Effector CD8-positive, alpha-beta T cell (primary cell): ENCODE measurements at places on chromosomes 1 and 21.
A peak's percentile ranks its signal among the peaks of the same experiment; 100 is the strongest.

DNA sequence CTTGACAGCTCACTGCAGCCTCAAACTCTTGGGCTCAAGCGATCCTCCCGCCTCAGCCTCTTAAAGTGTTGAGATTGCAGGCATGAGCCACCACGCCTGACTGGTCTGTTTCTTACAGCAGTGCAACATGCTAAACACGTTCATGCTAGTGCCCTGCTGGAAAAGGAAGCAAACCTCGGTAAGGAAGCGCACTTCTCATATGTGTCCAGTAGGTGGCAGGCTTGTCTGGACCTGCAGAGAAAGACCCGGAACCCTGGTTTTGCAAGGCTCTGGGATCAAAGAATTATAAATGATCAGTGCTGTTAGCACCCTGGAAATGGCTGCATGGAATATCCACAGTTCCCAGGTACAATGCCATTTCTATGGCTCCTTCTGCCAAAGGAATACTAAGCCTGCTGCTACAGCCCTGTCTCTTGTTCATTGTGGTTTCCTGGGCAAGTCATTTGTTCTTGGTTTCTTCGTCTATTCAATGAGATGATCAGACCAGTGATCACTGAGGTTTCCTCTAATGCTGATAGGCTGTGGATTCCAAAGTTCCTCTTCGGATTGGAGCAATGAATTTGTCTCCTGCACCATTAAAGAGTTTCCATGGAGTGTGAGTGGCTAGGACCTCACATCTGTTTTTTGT lies 15.9 kb downstream of the RNU5D-1 start:
- DNase-seq = peak; percentile 54

DNA sequence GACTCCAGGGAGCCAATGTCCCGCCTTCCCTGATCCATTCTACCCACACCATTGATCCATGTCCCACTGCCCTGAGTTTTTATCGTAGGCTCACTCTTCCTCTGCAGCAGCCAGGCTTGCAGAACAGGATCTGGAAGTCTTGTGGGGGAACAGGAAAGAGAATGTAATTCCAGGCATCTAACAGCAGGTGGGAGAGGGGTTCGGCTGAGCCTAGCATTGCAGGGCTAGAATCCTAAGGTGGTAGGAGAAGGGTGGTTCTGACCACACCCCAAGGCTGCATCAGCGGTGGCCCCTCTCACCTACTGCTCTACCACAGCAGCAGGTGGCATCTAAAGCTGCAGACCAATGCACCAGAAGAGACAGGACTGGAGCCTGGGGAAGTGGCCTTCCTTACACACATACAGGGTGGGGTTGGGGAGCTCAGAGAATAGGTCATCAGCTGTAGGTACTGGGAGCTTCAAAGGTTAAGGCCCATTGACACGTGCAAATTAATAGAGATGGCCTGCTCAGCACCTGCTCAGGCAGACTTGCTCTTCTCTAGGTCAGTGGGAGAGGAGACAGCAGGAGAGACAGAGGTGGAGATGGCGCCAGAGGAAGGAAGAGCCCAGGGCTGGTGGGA lies 20.5 kb downstream of the KNCN start:
- no peak for DNase-seq

DNA sequence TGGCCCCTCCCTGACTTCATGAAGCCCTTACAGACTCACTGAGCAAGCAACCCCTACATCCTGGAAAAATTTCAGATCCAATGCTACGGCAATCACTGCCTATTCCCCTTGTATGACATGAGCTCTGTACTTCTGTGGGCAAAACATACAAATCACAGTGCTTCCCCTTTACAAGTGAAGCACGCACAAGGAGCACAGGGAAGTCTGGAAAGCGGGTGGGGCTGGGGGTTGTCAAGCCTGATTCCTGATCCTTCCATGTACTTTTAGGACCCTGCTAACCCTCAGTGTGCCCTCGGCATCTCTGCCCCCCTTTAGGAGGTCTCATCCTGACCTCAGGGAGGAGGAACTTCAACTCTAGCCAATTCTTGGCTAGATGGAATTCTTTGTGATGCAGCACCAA lies 405.7 kb upstream of the POU3F1 start:
- DNase-seq = no peak

- no peak for DNase-seq
Measured at GRCh38 chr1:150981177-150981804, 801 bp upstream of the ANXA9 start.

GRCh38 chr1:101483982-101484688 lies 247.3 kb downstream of the S1PR1 start:
- DNase-seq = no peak

DNA sequence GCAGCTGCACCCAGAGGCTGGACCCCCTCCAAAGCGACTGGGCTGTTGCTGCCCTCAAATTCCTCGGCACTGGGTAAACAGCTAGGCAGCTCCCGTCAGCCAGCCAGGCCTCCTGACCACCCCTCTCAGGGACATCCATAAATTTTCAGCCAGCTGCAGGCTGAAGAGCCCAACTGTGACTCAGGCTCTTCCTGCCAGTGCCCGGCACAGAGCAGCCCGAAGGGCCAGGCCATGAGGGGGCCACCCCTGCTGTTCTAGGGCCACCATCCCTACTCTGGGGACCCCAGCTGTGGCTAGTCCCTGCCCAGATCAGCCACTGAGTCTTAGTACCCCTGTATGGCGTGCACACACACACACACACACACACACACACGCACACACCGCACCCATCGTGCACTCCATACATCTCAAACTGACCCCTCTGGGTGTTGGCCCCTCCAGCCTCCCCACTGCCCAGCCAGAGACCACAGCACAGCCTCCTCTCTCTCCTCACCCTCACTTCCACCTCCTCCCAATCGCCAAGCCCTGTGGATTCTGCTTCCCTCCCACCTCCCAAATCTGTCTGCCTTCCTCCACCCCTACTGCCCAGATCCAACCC lies 6.2 kb upstream of the LAPTM5 start:
- DNase-seq = no peak

DNA sequence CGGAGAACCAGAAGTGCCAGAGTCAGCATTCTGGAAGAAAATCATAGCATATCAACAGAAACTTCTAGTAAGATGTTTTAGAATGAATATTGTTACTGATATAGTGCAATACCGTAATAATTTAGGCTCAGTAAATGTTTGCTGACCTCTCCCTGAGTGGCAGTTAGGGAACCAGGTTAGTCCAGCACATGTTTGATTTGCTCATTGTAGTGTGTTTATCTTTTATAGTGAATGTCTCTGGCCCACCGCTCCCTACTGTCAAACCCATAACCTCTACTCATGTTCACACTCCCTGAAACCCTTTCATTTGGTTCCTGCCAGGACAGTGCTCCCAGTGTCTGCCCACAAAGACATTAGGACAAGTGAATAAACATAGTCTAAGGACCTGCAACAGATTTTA lies 102.7 kb downstream of the ZP4 start:
- no peak for DNase-seq

DNA sequence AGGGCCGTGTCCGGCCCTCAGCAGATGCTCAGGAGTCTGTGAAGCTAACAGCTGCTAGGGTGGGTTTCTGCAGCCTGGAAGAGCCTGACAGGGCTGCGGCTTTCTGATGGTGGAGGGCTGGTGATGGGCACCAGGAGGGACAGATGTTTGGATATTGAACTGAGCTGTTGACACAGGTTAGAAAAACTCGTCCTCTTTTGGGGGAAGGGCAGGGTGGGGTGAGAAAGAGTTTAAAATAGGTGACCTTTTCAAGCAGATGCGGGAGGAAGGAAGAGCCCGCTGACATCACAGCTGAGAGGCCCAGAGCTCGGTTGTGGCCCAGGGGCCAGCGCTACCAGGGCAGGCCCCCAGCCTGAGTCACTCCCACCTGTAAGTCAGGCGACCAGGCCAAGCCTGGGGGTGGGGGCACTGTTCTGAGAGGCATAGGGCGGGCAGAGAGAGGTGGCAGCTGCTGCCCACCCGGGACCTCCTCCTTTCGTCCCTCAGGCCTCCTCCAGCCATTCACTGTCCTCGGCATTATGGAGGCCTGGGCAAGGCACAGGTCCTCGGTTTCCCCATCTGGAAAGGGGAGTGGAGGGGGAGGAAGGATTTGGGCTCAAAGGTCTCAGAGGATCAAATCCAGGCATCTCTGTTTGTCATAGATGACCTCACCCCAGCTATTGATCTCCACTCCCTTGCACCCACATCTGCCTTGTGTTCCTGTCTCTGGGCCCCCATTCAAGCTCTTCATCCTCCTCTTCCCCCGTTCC lies 32.3 kb upstream of the ID3 start:
- DNase-seq = no peak

DNA sequence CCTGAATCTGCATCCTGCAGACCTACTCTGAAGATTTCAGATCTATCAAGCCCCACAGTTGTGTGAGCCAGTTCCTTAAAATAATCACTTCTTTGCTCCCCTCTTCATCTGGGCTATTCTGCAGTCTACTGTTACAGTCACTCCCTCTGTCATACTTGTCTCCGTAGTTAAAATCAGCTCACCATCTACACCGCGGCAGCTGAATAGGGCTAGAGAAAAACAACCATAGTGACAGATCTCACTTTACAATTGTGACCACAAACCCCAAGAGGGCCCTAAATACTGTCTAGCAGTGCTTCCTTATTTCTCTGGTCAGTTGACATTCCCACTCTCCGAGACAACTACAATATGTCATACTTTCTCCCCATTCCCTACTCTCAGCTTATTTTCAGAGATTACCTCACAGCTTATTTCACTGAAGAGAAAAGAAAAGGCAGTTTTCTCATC lies 12.9 kb downstream of the DESI2 start:
- DNase-seq = no peak

GRCh38 chr1:155072531-155073289 lies 5.9 kb upstream of the EFNA3 start:
- no peak for DNase-seq

GRCh38 chr1:114282751-114283403 lies 129.2 kb upstream of the SYT6 start:
- peak; percentile 73 for DNase-seq

DNA sequence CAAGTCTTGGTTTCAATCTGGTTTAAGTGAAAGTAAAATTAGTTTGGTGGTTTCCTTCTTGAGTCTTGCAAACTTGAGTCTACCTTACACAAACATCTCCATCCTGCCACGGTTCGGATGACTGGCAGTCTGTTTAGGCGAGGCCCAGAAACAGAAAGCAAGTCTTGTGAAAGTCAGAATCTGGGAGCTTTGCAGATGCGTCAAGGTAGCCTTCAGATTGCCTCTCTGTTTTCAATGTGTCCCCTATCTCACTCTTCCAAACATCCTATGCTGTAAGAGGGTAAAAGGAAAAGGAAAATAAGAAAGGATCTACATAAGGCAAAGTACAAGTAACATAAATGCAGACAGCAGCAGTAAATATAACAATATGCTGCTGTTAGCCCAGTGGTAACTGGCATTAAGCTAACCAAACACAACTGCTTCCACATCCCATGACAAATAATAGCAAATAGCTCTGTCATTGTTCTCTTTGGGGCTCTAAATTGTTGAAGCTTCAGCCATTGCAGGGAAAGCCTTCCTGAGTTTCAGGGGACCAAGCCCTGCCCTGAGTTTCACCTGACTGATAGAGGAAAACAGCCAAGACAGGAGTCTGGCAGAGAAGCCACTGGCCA lies 26.2 kb upstream of the C1orf105 start:
- DNase-seq = peak; percentile 19

DNA sequence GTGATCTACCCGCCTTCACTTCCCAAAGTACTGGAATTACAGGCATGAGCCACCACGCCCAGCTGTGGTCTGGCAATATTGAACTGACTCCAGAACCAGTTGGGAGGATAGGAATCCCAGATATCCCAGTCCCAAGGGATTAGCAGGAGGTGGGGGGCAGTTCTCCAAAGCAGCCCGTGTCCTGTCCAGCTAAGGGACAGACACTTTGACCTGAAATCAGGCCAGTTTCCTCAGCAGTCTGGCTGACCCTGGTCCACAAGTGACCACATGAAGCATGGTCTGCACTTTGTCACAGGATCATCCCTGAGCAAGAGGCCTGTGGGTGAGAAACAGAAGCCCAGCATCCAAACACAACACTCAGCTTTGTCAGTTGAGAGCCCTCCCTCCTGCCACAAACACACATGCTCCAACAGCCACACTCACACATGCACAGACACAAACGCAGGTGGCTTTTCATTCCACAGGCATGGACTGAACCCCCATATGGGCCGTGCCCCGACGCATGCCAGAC lies 2.7 kb upstream of the FDPS start:
- DNase-seq = no peak

GRCh38 chr1:65083263-65083896 lies 64.6 kb upstream of the AK4 start:
- DNase-seq = no peak

DNA sequence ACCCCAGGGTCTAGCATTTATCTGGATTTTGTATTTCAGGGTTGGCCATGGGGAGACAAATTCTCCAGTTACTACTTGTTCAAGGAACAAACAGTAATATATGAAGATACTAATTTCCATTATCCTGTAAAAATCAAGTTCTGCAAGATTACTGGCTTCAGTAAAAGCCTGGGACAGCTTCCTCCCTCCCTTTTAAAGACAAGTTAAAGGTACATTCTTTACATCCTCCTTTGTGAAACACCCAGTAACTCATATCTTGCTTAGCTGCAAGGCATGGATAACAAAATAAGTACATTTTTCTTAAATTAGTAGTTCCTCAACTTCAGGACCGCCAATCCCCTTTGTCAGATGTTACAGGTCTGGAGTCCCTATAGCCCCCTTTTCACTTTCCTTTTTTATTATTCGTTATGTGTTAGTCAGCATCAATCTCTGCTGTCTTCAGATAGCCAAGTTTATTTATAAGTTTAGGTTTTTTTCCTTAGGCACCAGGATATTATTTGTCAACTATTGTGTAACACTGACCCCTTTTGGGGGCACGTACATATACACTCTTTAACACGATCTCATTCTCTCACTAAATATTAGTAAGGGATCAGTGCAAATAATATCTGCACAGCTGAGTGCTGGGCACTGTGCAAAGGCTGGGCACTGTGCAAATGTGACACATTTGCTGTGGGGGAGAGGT lies 9.8 kb downstream of the ERRFI1 start:
- DNase-seq = no peak

DNA sequence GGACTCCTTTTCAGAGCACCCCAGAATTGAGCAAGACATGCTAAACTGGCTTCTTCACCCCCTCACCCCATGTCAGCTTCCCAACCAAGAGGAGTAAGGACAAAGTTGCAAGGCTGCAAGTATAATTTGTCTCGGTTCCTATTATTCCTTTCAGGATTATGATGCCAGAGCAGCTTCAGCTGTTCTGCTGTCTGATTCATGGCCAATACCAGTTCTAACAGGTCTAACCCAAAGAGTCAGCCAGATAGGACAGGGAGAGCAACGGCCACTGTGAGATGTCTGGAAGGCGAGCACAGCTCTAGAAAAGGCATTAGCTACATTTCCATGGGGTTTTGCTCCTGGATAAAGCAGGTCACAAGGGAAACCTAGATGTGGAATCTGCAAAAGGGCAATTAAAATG lies 53.3 kb upstream of the HOOK1 start:
- DNase-seq = no peak

DNA sequence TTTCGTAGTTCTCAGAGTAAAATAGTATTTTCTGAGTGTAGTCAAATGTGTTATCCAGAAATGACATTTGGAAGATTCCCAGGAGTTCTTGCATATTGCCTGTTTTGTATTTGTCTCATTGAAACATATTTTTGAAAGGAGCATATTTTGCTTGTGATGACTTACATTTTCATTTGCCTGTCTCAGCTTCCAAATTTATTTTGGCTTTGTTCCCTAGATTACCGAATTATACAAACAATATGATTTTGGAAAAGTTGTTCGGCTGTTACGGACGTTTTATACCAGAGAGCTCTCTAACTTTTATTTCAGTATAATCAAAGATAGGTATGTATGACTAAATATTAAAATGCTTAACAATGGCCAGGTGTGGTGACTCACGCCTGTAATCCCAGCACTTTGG lies 46.0 kb downstream of the IARS2 start:
- no peak for DNase-seq

- no peak for DNase-seq
Measured at GRCh38 chr1:41913014-41913413, 5.7 kb downstream of the HIVEP3 start.

GRCh38 chr1:205088341-205088740 lies 4.1 kb upstream of the TMEM81 start:
- DNase-seq = no peak
